Calu3 (cell line): ENCODE measurements at places on chromosomes 12 and 14. TPM values are rescaled to one million over a fixed set of nuclear protein-coding genes. Genes with fewer than 3 reads are reported as not detected.
A peak's percentile ranks its signal among the peaks of the same experiment; 100 is the strongest.

FGF23 gene
- total RNA-seq = not detected in 2 replicates

- H3K4me3 ChIP-seq = no peak overlapping the region
- no peaks in the 10 kb centered on the region for H3K36me3 ChIP-seq
- H3K4me1 ChIP-seq = no peaks in the 10 kb centered on the region
- H3K27me3 ChIP-seq = no peaks in the 10 kb centered on the region
- H3K27ac ChIP-seq = no peak overlapping the region
Measured at GRCh38 chr12:81284137-81284536, 206.3 kb downstream of the ACSS3 start.

- H3K4me3 ChIP-seq = no peak overlapping the region
- H3K27ac ChIP-seq = no peak overlapping the region
- no peak for DNase-seq
- H3K36me3 ChIP-seq = no peaks in the 10 kb centered on the region
- no peaks in the 10 kb centered on the region for H3K4me1 ChIP-seq
- no peaks in the 10 kb centered on the region for H3K27me3 ChIP-seq
Measured at GRCh38 chr12:42056130-42056529, 88.5 kb downstream of the GXYLT1 start.

GRCh38 chr14:64266239-64266638 is 27.9 kb downstream of the ESR2 start:
- H3K4me1 ChIP-seq = no peaks in the 10 kb centered on the region
- H3K4me3 ChIP-seq = no peak overlapping the region
- H3K36me3 ChIP-seq = no peaks in the 10 kb centered on the region

DNA sequence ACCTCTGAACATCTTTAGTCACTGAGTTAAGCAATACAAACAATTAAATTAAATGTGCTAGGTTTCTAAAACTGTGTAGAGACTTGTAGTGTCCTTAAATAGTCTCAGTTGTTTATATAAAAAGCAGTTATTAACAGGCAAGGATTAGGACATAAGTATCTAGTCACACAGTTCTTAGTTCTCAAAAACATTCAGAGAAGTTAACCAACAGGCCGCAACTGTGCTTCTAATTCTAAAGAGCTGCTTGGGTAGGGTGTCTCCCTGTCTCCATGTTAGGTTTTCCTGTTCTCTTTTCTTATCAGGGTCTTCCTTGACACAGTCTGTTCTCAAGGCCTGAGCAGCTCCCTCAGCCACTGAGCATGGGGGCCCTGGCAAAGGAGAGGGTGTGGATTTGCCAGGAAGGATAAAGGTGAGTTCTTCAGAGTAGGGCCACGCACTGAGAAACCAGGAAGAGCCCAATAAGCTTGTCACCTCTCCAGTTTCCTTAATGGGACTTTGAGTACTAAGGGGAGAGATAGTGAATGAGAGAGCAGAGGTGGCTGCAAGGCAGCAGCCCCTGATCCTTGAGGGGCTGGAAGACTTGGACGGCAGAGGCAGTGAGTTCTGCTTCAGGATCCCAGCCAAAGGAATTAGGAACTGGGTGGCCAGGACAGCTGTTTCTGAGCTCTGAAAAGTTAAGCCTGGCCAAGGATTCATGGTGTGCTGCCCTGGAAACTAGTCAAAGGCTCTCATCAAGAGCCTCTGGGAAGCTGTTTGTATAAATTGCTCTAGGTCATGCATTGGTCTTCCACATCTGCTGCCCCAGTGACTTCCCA is 177.3 kb downstream of the MYRFL start:
- no peaks in the 10 kb centered on the region for H3K27me3 ChIP-seq
- no peak overlapping the region for H3K4me3 ChIP-seq
- no peak overlapping the region for H3K27ac ChIP-seq

CCDC175 gene
- total RNA-seq = not detected in 2 replicates

DNA sequence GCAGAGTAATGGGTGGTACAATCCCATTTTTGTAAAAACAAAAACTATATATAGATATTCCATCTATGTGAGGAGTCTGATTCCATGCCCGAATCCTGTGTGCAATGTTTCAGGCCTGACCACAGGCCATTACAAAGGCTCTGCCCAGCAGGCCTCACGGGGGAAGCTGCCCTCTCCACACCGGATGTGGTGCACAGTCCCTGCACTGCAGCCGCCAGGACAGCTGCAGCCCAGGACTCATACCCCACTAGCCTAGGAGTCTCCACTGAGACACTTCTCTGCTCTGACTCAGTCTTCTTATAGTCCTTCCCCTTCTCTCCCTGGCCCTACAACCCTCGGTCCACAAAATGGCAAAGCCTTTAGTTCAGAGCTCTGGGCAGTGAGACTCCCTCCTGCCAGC is 190.4 kb downstream of the PPM1H start:
- H3K27me3 ChIP-seq = no peaks in the 10 kb centered on the region
- H3K27ac ChIP-seq = no peak overlapping the region
- peaks cover 30% of the 10 kb centered on the region for H3K4me1 ChIP-seq
- no peak overlapping the region for H3K4me3 ChIP-seq
- no peak for DNase-seq
- no peaks in the 10 kb centered on the region for H3K36me3 ChIP-seq

ARG2 gene
- total RNA-seq = 11.2 and 18.4 TPM in 2 replicates

DNA sequence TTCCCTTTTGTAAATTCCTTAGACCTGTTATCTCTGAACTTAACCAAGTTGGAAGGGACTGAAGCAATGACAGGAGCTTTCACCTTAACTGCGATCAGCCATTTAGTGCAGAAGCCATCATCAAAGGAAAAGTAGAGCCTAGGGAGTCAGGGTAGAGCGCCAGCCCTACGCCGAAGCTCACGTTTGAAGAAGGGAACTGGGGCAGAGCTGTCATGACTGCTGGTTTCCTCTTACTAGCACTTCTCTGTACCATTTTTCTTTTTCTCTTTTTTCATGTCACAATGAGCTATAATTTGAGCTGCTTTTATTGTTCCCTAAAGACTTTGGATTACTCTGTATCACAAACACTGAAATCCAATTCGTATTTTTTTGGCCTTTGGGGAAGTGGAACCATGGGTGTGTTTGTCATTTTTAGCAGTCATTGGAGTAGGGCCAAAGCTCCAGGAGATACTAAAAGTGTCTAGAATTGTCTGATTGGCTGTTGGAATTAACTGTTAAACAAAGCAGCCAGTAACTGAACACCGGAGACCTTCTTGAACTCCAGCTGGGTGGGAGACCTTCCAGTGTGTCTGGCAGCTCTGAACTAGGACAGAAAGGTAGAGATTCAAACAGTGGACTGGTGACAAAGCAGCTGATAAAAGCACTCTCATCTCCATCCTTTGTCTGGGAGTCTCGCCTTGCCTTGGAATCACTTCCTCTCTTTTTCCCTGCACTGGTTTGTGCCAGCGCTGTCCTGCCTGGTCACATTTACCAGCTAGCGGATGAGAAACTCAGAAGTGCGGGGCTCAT is 9.1 kb downstream of the MTRFR start:
- no peak overlapping the region for H3K4me3 ChIP-seq
- no peaks in the 10 kb centered on the region for H3K27me3 ChIP-seq
- DNase-seq = no peak
- no peak overlapping the region for H3K27ac ChIP-seq
- H3K4me1 ChIP-seq = no peaks in the 10 kb centered on the region
- H3K36me3 ChIP-seq = peaks cover 58% of the 10 kb centered on the region

- peaks cover 27% of the 10 kb centered on the region for H3K4me1 ChIP-seq
- no peaks in the 10 kb centered on the region for H3K27me3 ChIP-seq
- H3K27ac ChIP-seq = peak overlapping the region; percentile 97
- peaks cover 22% of the 10 kb centered on the region for H3K36me3 ChIP-seq
- H3K4me3 ChIP-seq = peak overlapping the region; percentile 79
- no peak for DNase-seq
Measured at GRCh38 chr14:54489318-54489683, 521 bp upstream of the GMFB start.
